ENCODE measurements at places on chromosomes 5 and 9.

DNA sequence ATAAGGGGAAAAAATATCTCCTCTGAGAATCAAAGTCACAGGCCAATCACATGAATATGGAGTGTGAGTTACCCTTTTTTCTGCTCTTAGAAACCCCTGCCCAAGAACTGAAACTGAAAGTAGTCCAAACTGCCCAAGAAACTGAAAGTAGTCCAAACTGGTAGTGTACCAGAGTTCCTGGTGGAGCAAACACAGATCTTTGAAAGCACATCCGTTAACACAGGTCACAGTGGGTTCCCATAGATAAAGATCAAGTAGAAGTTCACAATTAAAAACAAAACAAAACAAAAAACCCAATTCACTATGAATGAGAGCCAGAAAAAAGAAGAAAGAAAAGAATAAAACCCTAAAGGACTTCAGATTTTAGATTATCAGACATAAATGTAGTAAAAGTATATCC, 332.4 kb upstream of the EFNA5 start:
- no peak for DNase-seq

GRCh38 chr5:175478008-175478383, 364 bp upstream of the SFXN1 start:
- no peak for DNase-seq

GRCh38 chr5:67065696-67066095, 130.9 kb downstream of the CD180 start:
- no peak for DNase-seq

DNA sequence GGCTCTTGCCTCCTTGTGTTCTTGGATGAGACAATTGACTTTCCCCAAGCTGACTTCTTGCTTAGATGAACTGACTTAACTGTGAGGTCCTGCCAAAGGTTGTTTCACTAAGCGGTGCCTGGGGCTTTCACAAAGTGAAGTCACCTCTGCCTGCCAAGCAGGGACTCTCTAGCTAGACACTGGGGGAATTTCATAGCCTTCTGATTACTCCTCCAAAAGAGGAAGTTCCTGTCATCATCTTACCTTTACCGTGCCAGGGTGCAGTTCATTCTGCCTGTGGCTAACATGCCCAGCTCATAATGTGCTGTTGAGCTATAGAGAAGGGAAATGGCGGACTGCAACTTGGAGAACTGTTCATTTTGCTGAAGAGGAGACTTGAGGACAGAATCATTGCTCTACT, 472.0 kb upstream of the WWC1 start:
- DNase-seq = no peak

DNA sequence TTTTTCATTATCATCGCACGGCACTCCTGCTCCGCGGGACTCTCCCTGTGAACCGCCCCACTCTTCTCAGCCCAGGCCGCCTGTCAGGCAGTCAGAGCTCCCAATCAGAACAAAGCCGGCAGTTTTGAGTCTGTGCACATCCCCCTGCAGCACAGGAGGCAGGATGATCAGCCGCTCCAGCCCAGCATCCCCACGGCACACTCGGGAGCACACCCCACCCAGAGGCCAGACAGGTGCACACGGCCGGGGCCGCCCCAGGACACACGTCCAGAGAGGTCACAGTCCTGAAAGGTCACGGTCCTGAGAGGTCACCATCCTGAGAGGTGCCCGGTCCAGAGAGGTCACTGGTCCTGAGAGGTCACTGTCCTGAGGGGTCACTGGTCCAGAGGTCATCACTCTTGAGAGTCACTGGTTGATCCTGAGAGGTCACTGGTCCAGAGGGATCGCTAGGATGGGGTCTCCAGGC, 8.4 kb downstream of the TPPP start:
- DNase-seq = no peak
